ENCODE measurements at places on chromosomes 7 and 10.

DNA sequence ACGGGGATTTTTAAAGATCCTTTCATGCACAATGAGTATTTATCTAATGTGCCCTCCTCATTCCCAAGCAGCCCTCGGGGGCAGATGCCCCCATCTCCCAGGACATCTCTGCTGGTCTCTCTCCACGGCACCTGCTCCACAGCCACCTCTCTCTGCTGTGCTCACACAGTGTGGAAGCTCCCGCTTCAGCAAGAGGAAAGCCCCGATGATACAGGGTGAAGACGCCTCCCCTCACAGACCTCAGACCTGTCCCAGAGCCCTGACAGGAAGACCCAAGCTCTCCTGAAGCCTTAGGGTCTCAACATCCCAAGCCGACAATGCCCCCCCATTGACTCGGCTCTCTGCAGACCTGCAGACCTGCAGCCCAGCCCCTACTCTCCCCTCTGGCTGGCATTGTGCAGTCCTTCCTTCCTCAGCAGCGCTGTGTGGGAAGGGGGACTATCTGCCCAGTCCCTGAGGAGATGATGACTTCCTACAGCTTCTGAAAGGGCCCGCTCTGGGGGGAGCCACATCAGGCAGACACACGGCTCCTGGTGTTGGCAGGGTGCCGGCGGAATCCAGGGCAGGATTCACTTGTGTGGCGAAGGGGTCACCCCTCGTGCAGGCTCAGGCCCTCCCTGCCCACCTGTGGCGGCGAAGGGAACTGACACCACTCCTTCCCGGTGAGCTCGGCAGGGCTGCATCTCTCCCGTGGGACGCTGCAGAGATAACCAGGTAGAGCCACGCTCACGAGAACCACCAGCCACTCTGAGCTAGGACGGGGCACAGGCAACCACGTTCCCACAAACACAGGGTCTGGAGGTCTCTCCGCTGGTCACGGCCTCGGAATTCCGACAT lies 61.8 kb downstream of the PTPRN2 start:
- no peak for DNase-seq

GRCh38 chr7:130324306-130324943 lies 20.2 kb upstream of the CPA5 start:
- no peak for DNase-seq

DNA sequence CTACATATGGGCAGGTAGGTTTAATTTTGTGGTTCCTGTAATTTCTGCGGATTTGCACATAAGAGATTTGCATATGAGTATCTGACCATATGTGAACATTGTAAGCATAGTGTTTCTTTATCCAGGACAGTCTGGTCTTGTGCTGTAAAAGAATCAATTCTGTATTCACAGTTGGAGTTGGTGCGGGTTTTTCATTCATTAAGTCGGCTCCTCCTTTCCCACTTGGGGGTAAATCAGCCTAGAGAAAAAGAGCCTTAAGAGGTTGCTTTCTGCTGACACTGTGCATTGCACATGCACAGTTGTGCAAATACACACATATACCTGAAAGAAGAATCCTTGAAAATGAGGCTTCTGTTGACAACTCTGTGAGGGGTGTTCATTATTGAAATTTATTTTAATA lies 6.1 kb upstream of the CYP26C1 start:
- DNase-seq, result no peak

GRCh38 chr7:42692621-42693020 lies 219.2 kb downstream of the C7orf25 start:
- no peak for DNase-seq

GRCh38 chr10:17643339-17643754 lies 604 bp upstream of the STAM start:
- DNase-seq, result no peak

- DNase-seq, result no peak
Measured at GRCh38 chr10:84179059-84179710, 5.6 kb downstream of the GPR15LG start.

GRCh38 chr7:6589829-6590644 lies at the start of gene INTS15:
TSS of gene INTS15 (plus strand) at chr7:6590021. CDS start at chr7:6590284, 263 bp downstream.
- peak; percentile 82 for DNase-seq

DNA sequence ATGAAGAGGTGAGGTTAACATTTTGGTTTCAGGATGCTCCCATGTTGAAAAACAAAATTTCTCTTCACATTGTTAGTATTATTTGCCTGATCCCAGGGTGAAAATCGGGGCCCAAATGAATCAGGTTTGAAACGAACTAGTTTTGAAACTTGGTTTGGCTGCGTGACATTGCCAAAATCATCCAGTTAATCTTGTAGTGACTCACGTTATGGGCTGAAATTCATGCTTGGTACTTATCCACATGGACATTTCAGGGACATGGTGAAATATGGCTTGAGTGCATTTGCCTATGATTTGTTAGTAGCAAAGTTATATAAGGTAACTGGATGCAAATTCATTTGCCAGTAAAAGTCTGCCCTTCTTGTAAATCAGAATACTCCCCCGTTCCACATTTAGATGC lies 97.3 kb downstream of the CFAP58 start:
- DNase-seq, result no peak
